Naive thymus-derived CD4-positive, alpha-beta T cell (primary cell): ENCODE measurements at places on chromosomes 5 and 9.
A peak's percentile ranks its signal among the peaks of the same experiment; 100 is the strongest.

DNA sequence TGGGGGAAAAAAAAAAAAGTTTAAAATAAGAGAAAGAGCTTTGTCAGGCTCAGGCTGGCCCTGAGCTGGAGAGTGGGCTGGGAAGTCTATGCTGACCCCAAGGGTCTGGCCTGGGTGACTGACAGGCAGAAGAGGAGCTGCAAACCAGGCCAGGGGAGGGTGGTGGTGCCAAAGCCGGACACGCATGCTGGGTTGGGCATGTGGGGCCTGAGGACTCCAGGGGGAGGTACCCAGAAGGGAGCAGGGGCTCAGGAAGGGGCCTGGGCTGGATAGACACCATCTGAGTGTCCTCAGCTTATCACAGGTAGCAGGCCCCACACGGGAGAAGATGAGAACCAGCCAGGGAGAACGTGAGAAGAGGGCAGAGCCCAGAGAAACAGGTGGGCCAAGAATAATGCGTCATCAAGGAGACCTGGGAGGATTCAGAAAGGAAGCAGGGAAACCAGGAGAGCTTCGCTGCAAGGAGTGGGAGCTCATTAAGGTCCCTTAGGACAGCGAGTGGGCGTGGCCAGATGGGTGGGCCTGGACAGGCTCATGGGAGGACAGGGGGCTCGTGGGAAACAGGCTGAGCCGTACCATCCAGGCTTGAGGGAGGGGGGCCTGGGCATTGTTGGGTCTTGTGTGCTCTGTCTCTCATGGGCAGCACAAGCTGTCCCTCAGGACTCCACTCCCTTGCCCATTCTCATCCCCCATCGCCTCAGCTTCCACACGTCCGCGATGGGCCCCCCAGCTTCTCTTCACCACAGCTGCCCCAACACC is 16.0 kb downstream of the TMOD1 start:
- no peak for DNase-seq

DNA sequence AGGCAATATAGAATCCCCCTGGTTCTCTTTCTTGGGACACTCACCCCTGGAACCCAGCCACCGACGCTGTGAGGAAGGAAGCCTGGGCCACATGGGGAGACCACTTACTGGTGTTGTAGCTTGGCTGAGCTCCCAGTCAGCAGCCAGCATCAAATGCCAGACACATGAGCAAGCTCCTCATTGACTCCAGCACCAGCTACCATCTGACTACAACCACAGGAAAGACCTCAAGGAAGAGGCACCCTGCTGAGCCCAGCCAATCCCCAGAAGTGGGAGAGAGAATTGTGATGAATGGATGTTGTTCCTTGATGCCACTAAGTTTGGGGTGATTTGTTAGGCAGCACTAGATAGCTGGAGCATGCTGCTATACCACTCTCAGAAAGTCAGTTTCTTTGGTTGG is 36.0 kb downstream of the BNIP1 start:
- DNase-seq: no peak

DNA sequence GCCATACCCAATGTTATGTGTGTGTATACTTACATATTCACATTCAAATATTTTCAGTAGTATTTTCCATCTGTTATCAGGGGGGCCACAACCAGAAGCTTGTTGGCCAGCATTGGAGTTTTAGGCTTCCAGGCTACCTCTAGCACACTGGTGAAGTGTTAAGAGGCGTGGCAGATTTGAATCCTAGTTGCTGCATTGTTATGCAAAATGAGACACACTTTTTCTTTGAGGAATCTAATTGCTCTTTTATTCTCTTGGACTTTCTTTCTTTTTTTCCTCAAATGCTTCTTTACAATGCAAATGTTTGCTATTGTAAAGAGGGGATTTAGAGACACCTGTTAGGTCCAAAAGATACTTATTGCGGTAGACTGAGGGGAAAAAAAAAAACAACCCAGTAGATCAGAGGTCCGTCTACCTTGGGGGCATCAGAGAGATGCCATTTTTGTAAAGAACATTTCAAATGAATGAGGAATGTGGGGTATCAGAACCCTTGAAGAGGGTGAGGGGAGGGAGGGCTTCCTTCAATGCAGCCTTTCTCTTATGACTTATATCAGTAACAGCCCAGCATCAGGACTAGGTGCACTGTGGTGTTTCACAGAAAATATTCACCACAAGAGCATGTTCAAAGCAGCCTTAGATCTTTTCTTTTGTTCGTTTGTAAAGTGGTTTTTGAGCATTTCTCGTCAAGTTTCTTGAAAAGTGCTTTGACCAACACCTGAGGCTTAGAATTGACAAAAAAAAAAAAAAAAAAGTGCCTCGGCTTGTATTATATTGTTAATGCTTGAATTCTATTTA is 3.8 kb downstream of the SMARCA2 start:
- peak; percentile 75 for DNase-seq

DNA sequence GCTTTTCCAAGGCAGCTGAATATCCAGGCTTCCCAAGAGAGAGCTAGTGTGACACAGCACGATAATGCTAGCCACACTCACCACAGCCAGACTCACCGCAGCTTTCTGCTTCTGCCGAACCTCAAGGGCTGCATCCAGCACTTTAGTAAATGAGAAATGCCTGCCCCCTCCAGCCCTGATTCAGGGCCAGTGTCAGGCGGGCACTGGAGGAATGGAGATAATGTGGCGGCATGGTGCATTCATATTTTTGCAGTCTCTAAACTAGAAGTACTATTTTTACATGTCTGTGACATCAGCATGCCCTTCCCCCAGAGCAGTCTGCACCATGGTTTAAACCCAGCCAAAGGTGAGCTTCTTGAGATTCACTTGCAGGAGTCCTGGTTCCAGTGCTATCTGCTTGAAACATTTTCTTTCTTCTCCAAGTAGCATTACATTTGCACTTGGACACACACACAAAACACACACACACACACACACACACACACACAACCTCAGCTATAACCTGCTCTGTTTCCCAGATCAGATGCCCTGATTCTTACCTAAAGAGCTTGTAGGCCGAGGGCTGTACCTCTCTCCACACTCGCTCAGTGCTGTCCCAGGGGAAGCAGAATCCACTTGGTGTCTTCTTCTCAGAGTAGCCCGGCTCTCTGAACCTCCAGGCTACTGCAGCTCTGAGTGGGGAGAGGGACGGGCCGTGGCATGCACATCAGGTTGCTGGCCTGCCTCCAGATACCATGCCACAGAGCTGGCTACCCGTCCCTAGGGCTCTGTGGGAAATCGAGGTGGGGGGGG is at the start of gene FGF1:
TSS of gene FGF1 (minus strand) at position 673 of the 792 bp plus-strand sequence. CDS start 71,963 bp downstream, outside the sequence.
- DNase-seq: no peak

GRCh38 chr9:15725953-15726352 is 173.1 kb downstream of the CCDC171 start:
- no peak for DNase-seq

DNA sequence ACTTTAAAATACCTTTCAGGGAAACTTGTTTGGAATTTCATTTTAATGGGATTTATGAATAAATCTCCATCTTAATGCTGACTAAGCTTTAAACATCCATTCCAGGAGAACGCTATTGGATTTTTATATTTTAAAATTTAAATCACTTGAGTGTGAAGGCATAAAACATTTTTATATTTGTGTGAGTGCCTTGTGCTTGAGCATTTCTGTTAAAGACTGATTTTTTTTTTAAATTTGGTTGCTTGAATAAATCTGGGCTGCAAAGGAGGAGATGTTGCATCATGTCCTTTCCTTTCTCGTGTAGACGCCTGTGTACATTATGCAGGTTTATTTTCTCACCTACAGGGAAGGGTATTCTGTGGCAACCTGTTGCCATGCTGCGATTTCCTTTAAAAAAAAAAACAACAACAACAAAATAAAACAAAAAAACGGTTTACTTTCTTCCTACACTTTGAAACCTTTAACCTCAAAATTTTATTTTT is 108.1 kb downstream of the ZNF462 start:
- no peak for DNase-seq

GRCh38 chr5:147464211-147464610 is 45.7 kb downstream of the DPYSL3 start:
- no peak for DNase-seq

- DNase-seq: no peak
Observed at GRCh38 chr5:153970496-153970895, 68.2 kb downstream of the FAM114A2 start.

DNA sequence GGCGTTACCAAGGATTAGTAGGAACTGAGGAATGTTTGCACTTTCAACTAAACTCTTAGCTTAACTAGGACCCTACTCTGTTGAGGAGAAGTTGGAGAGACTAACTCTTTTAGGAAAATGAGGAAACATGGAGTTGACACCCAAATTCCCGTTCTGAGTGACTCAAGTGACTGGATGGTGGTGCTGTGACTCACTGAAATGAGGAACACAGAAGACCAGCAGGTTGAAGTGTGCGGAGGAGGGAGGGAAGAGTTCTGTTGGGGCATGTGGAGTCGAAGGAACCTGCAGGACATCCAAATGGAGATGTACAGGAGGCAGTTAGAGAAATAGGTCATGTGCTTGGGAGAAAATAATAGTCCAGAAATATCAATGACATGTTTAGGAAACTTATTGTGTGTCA is 8.2 kb downstream of the HEXB start:
- no peak for DNase-seq

- no peak for DNase-seq
Observed at GRCh38 chr9:13487071-13487470, 207.6 kb upstream of the MPDZ start.

- DNase-seq: no peak
Observed at GRCh38 chr5:14906628-14907027, 35.0 kb upstream of the ANKH start.

DNA sequence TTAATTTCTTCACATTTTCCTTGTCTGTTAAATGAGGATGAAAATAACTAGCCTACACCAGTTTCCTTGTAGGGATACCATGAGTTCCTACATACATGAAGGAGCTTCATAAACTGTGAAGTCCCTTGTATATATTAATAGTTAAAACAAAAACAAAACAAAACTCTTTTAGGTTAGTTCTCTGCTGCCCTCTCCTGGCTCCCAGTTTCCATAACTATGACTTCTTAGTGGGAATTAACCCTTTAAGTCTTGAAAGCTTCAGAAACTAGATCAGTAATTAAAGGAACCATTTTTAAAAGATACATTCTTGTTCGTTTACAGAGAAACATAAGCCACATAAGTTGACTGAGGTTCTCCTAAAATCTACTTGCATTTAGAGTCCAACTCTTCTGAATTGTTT is 500.0 kb upstream of the C9orf72 start:
- no peak for DNase-seq

DNA sequence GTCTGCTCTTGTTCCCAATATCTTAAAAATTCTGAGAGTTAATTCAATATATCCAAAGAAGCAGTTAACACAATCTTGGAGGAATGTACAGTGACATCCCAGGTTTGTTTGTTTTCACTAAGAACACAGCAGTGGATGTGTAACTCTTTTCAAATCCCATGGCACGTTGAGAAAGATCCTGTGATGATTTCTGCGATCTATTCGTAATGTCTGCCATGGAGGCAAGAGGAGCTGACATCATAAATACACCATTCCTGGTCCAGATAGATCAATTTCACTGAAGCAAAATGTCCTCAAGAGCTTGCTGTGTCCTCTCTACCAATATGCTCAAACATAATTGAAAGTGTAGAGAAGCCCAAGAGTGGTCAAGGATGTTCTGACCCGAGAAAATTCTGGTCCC is 252.8 kb upstream of the TRIM32 start:
- no peak for DNase-seq

DNA sequence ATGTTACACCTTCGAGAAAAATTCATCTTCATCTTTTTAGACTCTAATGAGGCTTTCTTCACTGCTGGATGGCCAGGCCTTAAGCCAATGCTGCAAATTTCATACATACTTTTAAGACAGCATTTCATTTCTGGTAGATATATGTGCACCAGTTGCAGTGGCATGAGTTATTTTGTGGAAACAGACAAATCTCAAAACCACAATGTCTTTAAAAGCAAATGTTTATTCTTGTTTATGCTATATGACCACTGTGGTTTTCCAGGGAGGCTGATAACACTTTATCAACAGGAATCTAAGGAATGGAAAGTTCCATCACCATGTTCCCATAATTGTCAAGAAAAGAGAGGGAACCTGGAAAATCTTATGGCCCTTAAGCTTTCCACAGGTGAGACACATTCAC is 27.7 kb downstream of the CDH9 start:
- DNase-seq: no peak

GRCh38 chr9:119801311-119801710 is 432.1 kb upstream of the BRINP1 start:
- no peak for DNase-seq

DNA sequence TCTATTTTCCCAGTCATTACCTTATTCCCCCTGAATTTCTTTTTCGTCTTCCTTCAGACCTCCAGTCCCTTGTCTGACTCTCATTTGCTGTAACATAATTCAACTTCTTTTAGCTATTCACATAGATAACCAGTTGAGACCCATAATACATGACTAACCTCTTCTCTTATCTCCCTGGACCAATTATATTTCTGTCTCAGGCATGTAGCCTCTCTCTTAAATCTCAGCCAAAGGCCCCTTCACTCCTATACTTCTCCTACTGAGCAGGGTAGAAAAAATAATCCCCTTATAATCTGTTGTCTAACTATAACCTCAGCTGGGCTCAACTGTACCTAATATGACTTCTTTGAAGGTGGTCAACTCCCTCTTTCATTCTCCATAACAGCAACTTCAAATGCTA is 20.9 kb downstream of the RANBP6 start:
- no peak for DNase-seq

DNA sequence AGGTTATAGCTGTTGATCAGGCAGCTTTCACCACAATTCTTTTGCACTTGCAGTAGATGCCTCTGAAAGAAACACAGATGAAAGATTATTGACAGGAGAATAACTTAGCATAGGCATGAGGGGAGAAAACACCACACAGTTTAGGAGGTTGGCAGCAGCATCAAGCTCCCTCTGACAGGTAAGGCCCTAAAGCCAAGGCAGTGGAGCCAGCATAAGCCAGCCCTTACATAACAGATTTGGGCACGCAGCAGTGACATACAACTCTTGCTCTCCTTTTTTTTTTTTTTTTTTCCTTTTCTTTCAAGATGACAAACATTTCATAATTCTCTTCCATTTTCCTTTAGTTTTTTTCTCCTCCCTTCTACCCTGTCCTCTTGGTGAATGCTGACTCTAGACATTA is 257.6 kb upstream of the ADAMTSL1 start:
- no peak for DNase-seq

DNA sequence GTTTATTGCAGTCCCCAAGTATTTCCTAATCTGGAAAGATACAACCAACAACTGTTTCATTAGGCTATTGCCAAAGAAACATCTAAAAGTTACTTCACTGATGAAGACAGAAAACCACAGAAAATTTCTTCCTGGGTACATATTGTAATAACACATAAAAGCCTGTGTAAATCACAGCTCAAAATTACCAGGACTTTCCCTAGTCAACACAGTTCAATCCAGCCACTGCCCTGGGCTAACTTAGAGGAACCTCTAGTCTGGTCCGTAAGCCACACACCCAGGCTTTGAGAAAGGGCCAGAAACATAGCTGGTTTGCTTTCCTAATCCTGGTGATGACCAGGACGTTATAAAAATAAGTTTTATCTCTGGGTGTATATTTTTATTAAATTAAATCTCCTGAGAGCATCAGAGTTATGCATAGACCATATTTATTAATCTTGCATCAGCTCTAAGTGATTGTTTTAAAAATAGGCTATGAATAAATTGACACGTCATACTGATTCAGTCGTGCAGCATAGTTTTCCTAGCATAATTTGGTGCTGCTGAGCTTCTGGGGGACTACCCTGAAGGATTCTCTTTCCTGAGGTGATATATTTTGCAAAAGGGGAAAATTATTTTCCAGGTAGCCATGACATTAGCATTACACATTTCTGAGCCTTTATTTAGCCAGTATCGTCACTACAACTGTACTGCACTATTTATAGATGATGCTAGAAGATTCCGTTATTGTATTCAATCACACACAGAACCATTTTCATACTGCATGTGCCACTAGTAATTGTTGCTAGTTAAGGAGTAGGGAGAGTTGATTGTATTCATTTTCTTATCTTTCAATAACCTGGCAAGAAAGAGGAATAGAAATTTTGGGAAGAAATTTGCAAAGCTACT is 12.6 kb upstream of the MUSK start:
- no peak for DNase-seq
